ENCODE measurements at places on chromosomes 1 and 21. TPM values are rescaled to one million over a fixed set of nuclear protein-coding genes. Genes with fewer than 3 reads are reported as not detected.

TRPM2 gene
- total RNA-seq: 0.67 TPM

DNA sequence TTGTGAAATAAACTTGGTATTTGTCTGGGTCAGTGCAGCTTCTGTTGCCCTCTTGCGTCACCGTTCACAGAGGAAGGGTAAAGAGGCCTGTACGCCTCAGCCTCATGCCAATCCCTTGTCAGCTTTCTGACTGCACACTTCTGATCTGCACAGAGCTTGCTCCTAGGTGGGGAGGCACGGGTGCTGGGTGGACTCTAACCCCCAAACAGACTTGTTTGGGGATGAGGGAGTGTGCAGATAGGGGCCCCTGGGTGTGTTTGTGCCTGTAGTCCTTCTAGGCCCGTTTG, 803 bp upstream of the B4GALT2 start:
- peaks cover 14% of the 10 kb centered on the region for H3K36me3 ChIP-seq
- no peak overlapping the region for H3K4me3 ChIP-seq
- peaks cover 46% of the 10 kb centered on the region for H3K4me1 ChIP-seq
- no peak for DNase-seq
- no peaks in the 10 kb centered on the region for H3K27me3 ChIP-seq
- no peak overlapping the region for H3K27ac ChIP-seq

DNA sequence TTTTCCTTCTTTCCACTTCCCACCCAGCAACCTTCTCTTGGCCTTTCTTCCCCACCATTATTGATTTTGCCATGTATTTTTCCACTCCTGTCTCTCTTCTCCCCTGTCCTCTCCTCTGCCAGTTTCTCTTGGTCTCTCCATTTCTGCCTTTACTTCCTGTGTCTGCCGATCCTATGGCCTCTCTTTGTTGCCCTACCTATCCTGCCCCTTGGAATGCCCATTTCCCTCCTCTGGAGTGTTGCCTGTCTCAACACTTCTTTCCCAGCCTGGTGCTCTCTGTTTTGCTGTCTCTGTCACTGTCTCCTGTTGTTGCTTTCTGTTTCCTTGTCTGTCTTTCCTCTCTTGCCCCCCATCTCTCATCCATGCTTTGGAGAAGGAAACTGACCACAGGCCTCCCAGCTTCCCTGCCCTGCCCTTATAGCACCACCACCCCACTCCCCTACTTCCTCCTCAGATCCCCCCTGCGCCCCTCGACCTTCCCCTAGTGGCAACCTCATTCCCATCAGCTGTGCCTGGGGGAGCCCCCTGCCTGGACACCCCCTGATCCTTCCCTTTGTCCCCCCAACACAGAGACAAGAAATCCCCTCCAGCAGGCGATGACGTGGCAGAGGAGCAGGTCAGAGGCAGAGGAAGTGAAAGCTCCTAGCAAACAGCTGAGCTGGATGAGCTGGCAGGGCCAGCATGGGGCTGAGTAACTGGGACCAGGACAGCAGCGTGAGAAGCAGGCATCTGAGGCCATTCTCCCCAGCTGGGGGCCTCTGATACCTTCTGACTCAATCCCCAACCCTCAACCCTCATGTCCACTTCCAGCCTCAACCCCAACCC, 6.6 kb upstream of the ETV3L start:
- no peaks in the 10 kb centered on the region for H3K36me3 ChIP-seq
- no peak overlapping the region for H3K27ac ChIP-seq
- peaks cover 4% of the 10 kb centered on the region for H3K27me3 ChIP-seq
- DNase-seq: no peak
- H3K4me1 ChIP-seq: no peaks in the 10 kb centered on the region

GRCh38 chr1:222728746-222729145, 8.3 kb upstream of the FAM177B start:
- DNase-seq: no peak
- H3K36me3 ChIP-seq: peaks cover 88% of the 10 kb centered on the region
- no peaks in the 10 kb centered on the region for H3K4me1 ChIP-seq
- H3K27me3 ChIP-seq: no peaks in the 10 kb centered on the region
- H3K4me3 ChIP-seq: no peak overlapping the region

- no peaks in the 10 kb centered on the region for H3K27me3 ChIP-seq
- DNase-seq: no peak
- peaks cover 12% of the 10 kb centered on the region for H3K36me3 ChIP-seq
Measured at GRCh38 chr1:157119448-157119847, 18.7 kb downstream of the ETV3 start.

TNNT2 gene
- not detected for total RNA-seq

- H3K36me3 ChIP-seq: no peaks in the 10 kb centered on the region
- H3K4me3 ChIP-seq: no peak overlapping the region
- DNase-seq: no peak
- no peak overlapping the region for H3K27ac ChIP-seq
- H3K4me1 ChIP-seq: no peaks in the 10 kb centered on the region
Measured at GRCh38 chr1:60114745-60115318, 41.3 kb upstream of the C1orf87 start.

ARTN gene
- 2.0 TPM for total RNA-seq

- no peak overlapping the region for H3K27ac ChIP-seq
- peak; percentile 56 for DNase-seq
- no peaks in the 10 kb centered on the region for H3K4me1 ChIP-seq
- H3K4me3 ChIP-seq: no peak overlapping the region
- no peaks in the 10 kb centered on the region for H3K27me3 ChIP-seq
Measured at GRCh38 chr1:180515857-180516388, 13.5 kb upstream of the ACBD6 start.

- no peaks in the 10 kb centered on the region for H3K36me3 ChIP-seq
- no peaks in the 10 kb centered on the region for H3K4me1 ChIP-seq
- no peak for DNase-seq
- no peak within 1 kb of the TSS for H3K27ac ChIP-seq
- H3K27me3 ChIP-seq: no peaks in the 10 kb centered on the region
Measured at GRCh38 chr1:150765296-150765976, at the start of gene CTSS. Gene CTSS, minus strand, starts transcription at chr1:150765778. Its CDS starts 1,015 bp downstream, at chr1:150764763.

GRCh38 chr1:117794073-117794472, 135.3 kb downstream of the GDAP2 start:
- H3K27me3 ChIP-seq: no peaks in the 10 kb centered on the region
- no peaks in the 10 kb centered on the region for H3K4me1 ChIP-seq
- no peak overlapping the region for H3K27ac ChIP-seq
- no peaks in the 10 kb centered on the region for H3K36me3 ChIP-seq
- DNase-seq: no peak
- no peak overlapping the region for H3K4me3 ChIP-seq

CYP4Z1 gene
- total RNA-seq: 1.7 TPM

DNA sequence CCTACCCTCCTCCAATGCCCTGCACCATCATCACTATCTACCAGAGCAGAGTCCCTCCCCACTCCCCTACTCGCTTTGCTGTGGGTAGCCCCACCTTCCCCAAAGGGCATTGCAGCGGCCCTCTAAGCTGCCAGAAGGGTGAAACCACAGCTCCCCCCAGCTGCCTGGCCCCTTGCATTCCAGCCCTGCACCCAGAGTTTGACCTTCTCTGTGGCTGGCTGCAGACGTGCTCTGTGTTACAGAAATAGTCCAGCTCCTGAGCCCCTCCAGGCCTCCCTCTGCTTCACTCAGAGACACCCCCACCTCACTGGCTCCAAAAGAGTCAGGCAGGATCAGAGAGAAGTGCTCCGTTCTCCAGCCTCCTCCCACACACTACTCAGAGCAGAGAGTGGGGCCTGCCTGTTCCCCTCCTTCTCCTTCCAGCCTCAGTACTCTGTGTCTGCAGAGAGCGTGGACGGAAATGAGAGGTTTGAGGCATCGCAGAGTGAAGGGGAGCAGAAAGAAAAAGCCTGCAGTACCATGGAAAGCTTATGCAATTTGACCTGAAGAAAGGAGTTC, 63.2 kb downstream of the PLEKHA6 start:
- no peak for DNase-seq
- H3K36me3 ChIP-seq: no peaks in the 10 kb centered on the region
- H3K27ac ChIP-seq: no peak overlapping the region
- no peaks in the 10 kb centered on the region for H3K4me1 ChIP-seq

DNA sequence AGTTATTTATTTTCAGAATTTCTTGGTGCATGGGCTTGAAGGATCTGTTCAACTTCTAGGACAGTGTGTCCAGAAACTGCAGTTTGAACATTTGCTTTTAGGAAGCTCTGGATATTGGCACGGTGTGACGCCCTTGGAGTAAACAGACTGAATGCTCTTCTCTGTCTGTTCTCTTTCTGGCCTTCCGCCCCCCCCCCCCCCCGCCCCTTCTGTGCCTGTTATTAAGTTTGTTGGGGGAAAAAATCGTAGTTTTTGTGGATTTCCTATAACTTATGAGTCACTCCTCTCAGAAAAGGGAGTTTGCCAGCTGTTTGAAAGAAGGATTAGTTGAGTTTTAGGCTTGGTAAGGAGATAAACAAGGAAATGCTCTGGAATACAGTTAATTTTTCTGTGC, 1.2 kb downstream of the KCTD3 start:
- no peaks in the 10 kb centered on the region for H3K27me3 ChIP-seq
- DNase-seq: peak; percentile 34
- peak overlapping the region; percentile 92 for H3K27ac ChIP-seq
- H3K4me3 ChIP-seq: peak overlapping the region; percentile 84
- peaks cover 15% of the 10 kb centered on the region for H3K4me1 ChIP-seq

UQCRH gene
- 348 TPM for total RNA-seq

DNA sequence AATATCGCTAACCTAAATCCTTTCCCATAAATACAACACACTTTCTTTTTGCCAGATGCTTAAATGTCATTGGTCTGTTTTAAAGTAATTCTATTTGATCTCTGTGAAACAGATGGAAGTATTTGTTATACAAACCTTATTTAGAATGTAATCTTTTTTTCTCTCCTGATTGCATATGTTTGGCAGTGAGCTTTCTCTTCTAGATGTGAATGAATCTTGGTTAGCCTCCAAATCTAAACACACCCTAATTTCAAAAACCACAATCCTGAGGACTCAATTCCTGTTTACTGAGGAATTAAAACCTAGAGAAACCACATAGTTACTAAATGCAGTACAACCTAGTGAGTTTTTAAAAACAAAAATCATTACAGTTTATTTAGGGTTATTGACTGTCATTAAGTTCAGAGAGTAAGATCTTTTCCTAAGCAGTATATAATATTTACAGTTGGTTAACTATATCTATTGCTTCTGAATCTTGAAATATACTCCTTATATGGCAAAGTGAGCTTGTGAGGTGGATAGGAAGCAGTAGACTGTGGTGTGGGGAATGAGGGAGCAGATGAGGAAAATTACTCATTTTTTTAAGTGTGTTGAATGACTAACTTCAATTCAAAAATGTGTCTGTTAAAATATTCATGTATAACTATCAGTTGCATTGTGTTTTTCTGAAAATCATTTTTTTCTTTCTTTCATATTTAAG, 218.7 kb downstream of the FMN2 start:
- DNase-seq: no peak
- H3K4me1 ChIP-seq: no peaks in the 10 kb centered on the region
- H3K4me3 ChIP-seq: no peak overlapping the region

CLIC6 gene
- total RNA-seq: 11.0 TPM

DNA sequence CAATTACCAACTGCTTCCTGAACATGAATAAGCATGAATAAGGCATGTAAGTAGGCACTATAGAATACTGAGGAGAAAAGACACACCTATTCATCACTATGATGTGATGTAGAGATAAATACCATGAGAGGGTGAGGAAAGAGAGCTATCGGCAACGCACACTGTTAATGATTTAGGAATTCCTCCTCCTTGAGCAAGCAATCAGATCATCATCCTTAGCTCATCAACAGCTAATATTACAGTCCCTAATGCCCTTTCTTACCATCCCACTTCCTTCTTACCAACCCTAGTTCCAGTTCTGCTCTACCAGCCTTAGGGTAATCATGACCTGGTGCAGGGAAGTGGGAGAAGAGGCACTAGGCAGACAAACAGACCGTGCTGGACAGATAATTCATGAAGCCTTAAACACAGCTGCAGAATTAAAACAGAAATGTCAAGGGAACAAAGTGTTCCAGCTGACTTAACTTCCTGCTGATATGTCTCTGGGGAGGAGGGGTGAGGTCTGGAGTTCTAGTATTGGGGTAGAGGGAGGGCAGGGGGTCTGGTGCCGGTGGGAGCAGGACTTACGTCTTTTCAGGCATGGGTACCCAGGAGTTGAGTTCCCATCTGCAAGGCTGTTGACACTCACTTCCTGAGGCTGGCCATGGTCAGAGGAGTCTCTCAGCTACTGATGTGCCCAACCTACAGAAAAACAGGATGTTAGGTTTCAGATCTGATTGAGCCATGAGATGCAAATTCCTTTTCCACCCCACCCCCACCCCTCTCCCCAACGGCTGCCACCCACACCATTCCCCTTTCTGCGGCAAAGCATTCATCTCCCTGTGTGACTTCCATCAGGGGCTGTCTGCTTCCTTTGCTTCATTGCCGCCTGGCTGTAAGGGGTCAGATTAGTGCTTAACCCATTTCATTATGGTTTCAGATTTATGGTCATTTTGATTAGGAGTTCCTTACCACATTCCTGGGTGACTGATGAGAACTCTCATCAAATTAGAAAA, 12.6 kb upstream of the RCSD1 start:
- H3K27ac ChIP-seq: peak overlapping the region; percentile 27
- H3K27me3 ChIP-seq: no peaks in the 10 kb centered on the region
- DNase-seq: peak; percentile 10
- H3K4me3 ChIP-seq: no peak overlapping the region

All from thyroid gland (tissue), 4 donors.